ENCODE measurements at places on chromosomes 16 and 17.

DNA sequence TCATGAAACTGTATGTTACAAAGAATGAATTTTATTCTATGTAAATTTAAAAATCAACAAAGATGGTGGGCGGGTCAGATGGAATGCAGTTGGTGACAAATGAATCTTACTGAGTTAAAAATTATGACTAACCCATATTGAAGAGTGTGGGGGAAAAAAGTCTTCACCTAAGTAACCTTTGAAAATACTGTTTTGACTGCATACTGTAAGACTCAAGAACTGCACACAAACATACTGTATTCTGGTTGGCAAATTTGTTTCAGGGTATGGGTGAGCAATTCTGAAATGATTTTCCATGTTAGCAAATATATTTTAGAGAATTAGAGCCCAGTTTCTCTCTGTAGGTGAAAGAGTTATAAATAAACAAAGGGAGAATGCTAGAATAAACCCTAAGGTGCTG is 153.7 kb upstream of the KCNJ18 start:
- DNase-seq: no peak

DNA sequence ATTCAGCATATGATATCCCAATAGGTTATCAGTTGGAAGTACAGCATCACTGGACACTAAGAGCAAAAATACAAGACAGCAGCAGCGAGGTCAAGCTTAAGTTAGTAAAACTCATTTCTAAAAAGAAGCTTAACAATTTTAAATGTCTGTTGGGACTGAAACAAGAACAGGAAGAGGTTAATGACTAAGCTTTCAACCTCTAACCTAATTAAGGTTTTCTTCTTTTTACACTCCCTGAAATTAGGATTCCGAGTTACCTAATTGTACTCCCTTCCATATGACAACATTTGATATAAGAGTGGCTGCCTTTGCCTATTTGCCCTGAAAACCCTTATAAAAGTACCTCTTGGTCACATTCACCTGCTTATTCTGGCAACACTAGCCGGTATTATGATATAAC is 34.3 kb downstream of the CPSF4L start:
- no peak for DNase-seq

GRCh38 chr16:84339311-84339710 is 29.0 kb upstream of the ATP2C2 start:
- DNase-seq: no peak

DNA sequence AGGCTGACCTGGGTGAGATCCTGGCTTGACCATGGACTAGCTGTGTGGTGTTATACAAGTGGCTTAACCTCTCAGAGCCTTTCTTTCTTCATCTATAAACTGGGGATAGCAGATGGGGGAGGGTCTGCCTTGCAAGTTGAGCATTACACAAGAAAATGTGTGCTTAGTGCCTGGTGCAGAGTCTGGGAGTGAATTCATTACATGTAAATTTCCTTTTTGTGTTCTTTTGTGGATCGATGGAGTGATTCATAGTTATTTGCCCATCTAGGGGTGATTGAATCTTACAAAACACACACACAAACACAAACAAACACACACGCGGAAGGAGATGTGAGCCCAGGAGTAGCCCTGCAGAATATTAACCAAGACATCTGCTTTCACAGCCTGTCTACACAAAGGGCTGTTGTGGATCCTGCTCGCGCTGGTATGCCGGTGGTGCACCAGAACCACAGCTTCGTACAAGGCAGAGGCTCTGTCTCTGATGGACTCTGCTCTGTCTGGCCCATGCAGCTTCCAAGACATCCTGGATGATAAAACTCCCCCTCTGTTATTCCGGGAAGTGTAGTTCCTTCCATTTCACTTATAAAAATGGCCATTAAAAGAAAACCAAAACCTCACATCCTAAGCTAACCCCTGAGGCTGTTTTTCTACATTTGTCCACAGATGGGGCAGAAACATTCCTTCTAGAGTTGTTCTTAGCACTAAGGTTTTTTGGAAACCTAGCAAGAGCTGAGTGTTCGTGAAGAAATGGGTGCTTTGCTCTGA is 86.1 kb downstream of the UTP18 start:
- no peak for DNase-seq

DNA sequence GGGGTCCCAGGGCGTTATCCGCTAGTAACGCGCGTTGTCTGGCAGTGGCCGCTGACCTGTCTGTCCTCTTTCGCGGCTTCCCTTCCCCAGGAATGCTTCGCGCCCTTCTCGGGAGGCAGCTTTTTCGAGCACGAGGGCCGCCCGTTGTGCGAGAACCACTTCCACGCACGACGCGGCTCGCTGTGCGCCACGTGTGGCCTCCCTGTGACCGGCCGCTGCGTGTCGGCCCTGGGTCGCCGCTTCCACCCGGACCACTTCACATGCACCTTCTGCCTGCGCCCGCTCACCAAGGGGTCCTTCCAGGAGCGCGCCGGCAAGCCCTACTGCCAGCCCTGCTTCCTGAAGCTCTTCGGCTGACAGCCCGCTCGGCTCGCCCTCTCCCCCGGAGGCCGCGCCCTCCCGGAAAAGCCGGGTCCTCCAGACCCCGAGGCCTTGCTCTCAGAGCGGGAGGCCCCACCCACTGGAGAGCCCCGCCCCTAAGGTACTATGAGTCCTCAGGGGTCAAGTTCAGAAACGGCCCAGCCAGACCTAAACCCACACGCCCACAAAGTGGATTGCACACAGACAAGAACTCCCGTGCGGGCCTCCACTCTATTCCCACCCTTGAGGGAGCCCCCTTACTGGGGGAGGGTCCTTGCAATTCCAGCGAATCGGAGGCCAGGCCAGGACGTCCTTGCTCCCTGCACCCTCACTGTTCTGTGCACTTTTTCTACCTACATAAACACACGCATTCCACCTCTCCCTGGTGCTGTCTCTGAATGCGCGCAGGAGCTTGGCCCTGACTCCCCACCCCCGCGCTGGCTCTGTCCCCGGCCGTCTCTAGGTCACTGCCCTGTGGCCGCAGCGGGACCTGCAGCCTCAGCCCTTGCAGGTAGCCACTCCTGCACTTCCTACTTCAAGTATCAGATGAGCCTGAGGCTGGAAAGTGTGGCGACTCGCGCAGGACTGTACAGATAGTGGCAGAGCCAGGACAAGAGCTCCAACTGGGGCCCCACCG is 5.4 kb upstream of the SLC5A2 start:
- DNase-seq: no peak

DNA sequence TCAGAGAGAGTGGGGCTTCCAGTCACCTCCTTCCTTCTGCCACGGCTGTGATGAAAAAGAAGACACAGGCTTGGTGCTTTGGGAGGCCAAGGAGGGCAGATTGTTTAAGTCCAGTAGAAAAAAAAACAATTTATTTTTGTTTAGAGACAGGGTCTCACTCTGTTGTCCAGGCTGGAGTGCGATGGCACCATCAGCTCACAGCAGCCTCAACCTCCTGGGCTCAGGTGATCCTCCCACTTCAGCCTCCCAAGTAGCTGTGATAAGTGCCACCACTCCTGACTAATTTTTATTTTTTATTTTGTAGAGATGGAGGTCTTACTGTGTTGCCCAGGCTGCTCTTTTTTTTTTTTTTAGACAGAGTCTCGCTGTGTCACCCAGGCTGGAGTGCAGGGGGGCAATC is 2.7 kb upstream of the MVD start:
- DNase-seq: no peak

- DNase-seq: no peak
Observed at GRCh38 chr16:86768228-86768791, 190.0 kb downstream of the FOXL1 start.

DNA sequence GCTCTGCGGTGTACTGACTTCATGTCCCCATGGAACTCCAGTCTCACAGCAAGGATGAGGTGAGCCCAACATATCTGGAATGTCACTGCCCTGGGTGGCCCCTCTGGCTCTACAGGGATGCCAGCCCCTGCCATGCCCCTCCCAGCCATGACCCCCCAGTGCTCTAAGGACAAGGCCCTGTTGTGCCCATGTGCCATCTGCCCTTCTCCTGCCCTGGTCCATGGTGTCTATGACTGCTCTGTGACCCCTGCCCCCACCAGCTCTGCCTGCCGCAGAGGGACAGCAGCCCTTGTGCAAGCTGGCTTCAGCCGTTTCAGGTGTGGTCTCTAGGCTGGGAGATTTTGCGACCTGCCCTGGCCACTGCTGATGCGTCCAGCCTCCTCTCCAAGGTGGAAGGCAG is 40.3 kb downstream of the TK2 start:
- DNase-seq: no peak

DNA sequence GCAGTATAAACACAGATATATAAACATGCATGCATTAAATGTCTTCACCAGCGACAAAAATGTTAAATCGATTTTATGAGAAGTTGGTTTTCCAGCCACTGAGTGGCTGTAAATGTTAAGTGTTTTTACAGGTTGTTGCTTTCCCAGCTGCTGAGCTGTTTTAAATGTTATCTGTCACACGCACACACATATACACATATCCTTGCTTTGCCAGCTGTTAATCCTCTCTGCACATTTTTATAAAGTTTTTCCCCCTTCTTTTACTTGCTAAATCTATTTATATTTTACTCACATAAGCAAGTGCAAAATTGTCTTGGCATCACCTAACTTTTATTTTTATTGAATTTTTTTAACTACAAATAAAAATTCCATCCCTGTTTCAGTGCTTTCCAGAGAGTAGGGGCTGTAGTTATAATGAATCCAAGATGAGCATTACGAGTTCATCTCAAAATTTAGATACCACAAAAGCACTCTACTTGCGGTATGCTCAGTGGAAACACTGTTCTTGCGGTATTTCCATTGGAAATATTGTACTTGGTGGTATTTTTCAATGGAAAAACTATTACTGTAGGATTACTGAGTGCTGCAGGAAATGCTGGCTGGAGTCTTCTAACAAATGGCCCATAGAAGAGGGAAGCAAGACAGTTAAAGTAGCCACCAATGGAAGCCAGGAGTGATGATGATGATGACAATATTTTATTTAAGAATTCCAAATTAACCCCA is 124.9 kb upstream of the KCNJ16 start:
- no peak for DNase-seq

DNA sequence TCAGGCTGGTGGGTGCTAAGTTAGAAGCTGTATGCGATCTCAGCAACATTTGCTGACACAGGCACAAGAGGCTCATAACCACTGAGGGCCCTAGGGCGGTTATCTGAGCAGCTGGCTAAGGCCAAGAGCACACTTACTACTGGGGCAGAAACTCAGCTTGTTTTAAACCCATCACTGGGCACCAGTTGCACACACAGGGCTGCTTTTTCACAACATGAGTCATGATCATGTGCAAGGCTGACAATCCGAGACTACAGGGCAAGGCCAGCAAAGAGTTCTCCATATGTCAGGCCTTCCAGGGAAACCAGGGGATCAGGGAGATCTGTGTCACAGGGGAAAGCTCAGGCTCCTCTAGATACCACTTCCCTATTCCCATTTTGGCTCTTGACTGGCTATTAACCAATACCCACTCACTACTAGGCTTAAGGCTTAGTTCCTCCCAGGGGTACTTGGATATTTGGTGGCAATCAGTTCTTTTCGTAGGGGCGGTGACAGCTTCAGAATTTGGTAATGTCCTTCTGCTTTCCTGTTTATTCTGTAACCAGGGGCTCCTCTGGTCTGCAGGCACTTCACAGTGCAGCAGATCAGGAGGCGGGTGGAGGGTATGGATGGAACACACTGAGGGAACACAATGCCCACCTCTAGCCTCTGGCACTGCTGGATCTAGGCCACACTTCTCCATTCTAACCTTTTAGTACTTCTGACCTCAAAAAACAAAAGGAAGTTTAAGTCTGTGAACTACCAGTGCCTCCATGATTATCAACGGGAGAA is 44.9 kb upstream of the ERN1 start:
- DNase-seq: no peak

GRCh38 chr16:21563676-21564075 is 35.7 kb upstream of the METTL9 start:
- no peak for DNase-seq

DNA sequence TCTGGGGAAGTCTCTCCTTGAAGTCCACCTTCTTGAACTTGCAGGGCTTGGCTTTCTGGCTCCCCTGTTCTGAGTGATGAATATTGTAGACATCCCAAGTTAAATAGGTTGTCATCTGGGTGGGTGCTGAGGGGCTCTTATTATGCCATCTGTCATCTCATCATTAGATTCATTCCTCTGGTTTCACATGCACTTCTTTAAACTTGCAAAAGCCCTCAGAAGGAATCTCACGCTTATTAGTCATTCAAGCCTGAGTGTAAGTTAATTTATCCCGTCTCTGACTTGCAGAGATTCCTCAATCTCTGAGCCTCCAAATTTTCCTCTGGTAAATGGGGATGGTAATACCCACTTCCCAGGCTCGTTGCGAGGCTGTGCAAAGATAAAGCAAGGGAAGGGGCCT is 5.7 kb downstream of the MGAT5B start:
- DNase-seq: no peak

GRCh38 chr16:22674832-22675191 is 139.2 kb upstream of the HS3ST2 start:
- no peak for DNase-seq

DNA sequence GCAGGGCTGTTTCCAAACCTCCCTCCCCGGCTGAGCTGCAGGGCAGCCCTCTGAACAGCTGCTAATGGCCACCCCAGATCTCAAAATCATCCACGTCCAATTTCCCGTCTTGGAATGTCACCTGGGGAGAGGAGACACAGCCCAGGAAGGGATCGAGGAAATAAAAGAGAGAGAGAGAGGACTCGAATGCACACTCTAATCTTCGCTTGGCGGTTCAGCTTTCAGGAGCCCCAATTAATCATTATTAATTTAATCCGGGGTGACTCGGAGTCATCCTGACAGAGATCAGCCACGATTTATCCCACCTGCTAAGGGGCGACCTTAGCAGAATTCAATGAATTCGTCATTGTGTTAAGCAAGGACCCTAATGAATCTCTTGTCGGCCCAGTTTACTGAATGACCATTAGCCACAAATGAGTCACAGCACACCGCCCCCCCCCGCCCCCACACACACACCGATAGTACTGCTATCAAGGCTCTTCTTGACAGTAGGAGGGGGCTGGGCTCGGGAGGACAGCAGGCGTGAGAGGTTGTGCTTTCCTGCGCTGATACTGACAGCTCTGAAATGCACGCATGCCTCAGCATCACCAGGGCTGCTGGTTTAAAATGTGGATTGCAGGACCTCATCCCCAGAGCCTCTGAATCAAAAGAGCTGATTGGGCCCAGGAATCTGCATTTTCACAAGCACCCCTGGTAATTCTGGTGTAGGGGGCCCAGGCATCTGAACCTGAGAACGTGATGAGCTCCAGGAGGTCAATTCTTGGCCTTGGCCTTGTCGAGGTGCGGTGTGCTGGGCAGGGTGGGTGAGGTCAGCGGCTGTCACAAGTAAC is 190.0 kb upstream of the CIBAR2 start:
- DNase-seq: no peak

DNA sequence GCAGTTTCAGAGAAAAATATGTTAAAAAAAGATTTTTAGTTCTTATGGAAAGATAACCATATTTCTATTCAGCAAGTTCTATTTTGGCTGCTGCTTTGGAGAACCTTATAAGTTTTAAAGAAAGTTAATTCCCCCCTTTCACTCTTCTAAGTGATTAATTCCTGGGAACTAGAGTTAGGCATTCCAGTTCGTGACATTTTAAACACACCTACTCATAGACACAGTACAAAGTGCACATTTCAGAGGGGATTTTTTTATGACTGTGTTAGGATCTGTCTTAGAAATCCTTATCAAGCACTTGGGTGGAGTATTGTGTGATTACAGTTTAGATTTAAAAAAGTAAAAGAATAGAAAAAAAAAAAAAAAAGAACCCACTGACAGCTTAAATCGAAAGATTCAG is 3.5 kb upstream of the CDH11 start:
- DNase-seq: no peak

- no peak for DNase-seq
Observed at GRCh38 chr16:8646326-8647053, 25.0 kb downstream of the METTL22 start.

- DNase-seq: no peak
Observed at GRCh38 chr16:56367764-56368163, 57.6 kb downstream of the AMFR start.

GRCh38 chr17:28553000-28553505 is 629 bp upstream of the UNC119 start:
- DNase-seq: no peak

Data from stimulated activated CD8-positive, alpha-beta memory T cell treated with anti-CD3 and anti-CD28 coated beads, Interleukin-7, amount 100 ng/mL, for 24 hours (primary cell).